Central memory CD4-positive, alpha-beta T cell (primary cell): ENCODE measurements at places on chromosomes 3 and 15.
A peak's percentile ranks its signal among the peaks of the same experiment; 100 is the strongest.

- DNase-seq, result peak; percentile 64
Observed at GRCh38 chr15:78944669-78945407, at the start of gene CTSH. TSS of gene CTSH (minus strand) at chr15:78945046. CDS start at chr15:78944981, 65 bp downstream.

DNA sequence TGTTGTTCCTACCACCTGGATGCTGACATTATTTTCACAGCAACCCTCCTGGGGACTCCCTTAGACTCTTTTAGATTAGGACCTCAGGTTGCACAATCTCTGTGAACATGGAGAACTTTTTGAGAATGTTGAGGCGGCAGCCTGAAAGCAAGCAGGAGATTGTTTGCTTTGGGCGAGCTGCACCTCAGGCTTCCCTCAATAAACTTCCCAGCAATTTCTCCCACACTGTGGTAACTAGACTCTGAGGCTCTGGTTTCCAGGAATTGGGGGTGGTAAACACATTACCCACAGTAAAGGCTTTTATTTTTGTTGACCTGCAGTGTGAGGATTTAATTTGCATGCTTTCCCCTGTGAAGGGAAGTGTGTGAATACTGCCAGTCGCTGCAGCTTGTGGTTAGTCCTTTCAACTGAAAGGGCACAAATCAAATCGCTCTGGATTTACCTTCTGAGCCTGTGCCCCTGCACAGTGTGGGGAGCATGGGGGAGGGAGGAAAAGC, 35.2 kb upstream of the SIAH2 start:
- DNase-seq, result no peak

DNA sequence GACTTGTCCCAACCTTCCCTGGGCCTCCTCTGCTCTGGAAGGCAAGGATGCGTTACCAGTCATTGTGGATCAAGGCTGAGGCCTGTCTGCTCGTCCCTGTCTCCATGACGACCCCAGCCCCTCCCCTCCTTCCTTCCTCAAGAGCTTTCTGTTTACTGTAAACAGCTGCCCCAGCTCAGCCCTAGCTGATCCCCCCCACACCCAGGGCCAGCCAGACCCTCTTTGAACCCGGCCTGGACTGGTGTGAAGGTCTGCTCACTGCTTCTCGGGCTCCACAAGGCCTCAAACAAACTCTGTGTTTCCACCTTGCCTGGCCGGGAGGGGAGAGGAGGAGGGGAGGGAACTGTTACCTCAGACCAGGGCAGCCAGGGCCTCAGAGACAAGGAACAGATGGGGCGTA, 16.9 kb downstream of the VPS18 start:
- no peak for DNase-seq

GRCh38 chr3:118817748-118818165, 216.9 kb downstream of the IGSF11 start:
- DNase-seq, result peak; percentile 5

DNA sequence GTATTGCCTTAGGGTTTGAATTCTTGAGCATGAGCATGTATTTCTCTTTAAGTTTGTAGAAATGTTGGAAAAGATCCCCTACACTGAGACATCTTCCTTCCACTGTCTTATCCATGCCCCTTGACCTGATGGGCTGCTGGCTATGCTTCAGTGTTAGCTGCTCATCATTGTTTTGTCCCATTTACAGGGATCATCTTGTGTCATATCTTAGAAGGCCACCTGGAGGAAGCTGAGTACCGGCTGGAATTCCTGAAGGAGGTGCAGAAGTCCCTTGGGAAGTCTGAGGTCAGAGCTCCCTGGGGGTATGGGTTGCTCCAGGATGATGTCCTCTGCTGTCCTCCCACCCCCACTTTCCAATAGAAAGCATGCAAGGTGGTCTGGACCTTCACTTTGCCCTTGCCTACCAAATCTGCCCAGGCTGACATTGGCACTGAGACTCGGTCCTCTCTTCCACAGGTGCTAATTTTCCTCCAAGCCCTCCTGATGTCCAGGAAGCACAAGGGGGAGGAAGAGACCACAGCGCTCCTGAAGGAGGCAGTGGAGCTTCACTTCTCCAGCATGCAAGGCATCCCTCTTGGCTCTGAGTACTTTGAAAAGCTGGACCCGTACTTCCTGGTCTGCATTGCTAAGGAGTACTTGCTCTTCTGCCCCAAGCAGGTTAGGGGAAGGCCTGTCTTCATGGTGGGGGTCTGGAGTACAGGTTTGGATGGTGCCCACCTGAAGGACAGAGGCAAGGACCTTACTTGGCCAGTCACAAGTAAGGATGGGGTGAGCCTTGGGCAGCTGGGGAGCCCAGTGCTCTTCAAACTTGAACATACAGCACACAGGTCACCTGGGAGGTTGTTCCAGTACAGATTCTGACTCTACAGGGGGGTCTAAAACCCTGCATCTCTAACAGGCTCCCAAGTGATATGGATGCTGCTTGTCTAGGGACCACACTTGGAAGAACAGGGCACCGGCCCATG, 17.7 kb downstream of the TTC21A start:
- no peak for DNase-seq

DNA sequence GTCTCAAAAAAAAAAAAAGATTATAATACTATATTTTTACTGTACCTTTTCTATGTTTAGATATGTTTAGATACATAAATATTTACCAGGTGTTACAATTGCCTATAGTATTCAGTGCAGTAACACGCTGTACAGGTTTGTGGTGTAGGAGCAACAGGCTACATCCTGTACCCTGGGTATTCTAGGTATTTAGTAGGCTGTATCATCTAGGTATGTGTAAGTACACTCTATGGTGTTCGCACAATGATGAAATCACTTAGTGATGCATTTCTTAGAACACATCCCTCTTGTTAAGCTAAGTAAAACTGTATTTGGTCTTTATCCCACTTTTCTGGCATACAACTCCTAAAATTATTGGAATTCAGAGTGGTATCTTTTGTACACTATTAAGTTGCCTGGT, 77.8 kb downstream of the CDC25A start:
- no peak for DNase-seq

DNA sequence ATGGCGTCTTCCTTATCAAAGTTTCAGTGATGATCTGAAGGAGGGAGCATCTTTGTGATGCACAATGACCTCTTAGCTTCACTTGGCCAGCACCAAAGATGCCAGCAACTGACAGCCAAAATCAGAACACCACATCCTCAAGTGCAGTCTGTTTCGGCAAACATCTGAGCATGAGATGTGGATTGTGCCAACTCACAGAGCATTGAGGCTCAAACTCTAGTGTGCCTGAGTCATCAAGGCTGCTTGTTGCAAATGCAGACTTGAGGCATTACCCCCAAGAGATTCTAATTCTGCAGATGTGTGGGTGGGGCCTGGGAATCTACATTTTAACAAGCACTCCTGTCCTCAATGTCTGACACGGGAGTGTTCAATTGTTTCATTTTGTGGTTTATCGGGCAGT, 35.8 kb downstream of the ABHD5 start:
- DNase-seq, result no peak

GRCh38 chr15:60523056-60523455, 44.1 kb upstream of the ICE2 start:
- no peak for DNase-seq

DNA sequence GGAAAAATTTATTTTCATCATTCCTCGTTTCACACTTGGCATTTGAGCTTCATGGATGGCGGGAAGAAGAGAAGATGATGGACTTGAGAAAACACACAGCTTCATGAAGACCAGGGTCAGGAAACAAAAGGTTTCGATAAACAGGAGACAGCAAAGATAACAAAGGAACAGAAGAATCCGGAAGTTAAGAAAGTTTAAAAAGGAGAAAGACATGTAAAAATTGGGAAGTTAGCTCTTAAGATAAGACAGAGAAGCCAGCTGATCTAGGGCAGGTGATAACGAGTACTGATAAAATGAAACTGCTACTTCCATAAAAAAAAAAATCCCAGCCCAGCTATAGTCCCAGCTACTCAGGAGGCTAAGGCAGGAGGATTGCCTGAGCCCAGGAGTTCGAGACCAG, 23.9 kb downstream of the IL5RA start:
- no peak for DNase-seq

DNA sequence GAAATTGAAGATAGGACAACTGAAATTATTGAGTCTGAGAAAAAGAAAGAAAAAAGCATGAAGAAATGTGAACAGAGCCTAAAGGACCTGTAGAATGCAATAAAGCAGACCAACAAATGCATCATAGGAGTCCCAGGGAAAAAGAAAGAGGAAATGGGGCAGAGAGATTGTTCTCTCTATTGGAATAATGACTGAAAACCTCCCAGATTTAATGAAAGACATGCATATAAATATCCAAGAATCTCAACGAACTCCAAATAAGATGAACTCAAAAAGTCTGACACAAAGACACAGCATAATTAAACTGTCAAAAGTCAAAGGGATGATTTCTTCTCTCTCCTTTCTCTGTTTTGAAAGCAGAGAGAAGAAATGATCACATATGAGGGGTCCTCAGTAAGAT, 124.7 kb downstream of the MEX3B start:
- no peak for DNase-seq

GRCh38 chr3:66153481-66154443, 67.0 kb upstream of the SLC25A26 start:
- no peak for DNase-seq

GRCh38 chr15:45268135-45268534, 16.1 kb downstream of the SLC28A2 start:
- no peak for DNase-seq

- no peak for DNase-seq
Observed at GRCh38 chr15:63987796-63988378, 58.4 kb downstream of the DAPK2 start.

DNA sequence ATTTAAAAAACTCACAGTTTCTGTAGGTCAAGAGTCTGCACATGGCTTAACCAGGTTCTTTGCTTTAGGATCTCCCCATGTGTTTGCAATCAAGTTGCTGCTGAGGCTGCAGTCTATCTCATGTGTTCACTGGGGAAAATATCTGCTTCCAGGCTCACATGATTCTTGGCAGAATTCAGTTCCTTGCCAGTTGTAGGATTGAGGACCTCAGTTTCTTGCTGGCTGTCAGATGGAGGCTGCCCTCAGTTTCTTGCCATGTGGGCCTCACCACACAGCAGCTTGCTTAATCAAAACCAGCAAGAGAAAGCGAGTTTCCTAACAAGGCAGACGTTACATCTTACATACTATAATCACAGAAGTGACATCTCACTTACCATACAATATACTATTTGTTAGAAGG, 10.0 kb upstream of the TBC1D5 start:
- no peak for DNase-seq

DNA sequence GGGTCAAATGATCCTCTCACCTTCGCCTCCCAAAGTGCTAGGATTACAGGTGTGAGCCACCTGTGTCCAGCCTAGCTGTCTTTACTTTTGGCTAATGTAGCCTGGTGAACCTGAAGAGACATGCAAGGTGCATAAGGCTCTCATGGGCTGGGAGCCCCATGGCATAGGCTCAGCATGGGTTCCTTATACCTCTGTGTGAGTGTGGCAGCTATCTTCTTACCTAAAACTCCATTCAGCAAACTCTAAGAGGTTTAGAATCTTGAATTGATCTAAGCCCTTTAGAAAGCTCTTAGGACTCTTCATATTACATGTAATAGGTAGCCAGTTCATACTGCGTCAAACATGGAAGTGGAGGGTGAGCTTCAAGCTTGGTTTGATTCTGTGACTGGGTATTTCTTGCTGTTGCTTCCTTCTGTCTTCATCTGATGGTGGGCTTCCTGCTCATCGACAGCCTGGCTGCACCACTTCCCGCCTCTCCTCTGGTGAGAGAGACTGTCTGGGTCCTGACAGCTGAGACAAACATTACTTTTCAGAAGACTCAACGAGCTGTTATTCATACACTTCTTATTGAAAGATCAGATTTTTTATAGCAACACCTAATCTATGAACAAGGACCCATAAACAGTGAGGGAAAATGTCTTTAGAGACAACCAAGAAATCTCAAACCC, 19.2 kb upstream of the TKT start:
- DNase-seq, result no peak

DNA sequence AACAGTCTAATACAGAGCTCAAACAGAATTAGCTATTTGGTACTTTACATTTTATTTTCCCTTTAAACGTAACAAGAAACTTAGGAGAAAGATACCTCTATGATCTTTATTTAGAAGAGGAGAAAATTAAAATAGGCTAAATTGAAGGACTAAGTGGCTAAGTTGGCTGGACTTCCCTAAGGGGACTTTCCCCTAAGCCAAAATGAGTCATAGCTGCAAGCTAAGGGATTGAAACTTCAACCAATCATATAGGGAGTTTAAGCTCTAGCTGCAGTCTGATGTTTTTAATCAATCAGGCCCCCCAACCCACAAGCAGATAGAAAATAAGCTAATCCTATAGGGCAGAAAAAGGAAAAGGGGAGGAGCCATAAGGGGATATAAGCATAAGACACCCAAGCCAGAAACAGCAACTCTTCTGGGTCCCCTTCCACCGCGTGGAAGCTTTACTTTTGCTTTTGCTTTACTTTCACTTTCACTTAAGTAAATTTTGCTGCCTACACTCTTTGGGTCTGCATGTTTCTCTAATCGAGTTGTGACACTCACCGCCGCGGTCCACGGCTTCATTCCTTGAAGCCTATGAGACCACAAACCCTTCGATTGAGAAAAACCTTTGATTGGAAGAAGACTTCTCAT, 1108.5 kb upstream of the EPHA6 start:
- DNase-seq, result peak; percentile 16

DNA sequence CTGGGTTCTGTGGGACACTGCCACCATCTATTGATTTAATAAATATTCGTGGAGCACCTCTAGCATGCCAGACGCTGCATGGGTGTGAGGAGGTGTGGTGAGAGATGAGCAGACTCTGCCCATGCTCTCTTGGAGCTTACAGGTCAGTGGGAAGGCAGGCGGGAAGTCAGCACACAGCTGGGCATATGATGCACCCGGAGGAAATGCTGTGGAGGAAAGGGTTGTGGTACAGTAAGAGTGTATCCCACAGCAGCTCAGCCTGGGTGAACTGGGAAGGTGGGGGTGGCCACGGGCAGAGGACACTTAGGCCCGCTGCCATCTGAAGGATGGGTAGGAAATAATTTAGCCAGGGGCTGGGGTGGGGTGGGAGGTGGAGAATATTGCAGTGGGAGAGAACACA, 392.1 kb downstream of the CACNA2D3 start:
- DNase-seq, result no peak

DNA sequence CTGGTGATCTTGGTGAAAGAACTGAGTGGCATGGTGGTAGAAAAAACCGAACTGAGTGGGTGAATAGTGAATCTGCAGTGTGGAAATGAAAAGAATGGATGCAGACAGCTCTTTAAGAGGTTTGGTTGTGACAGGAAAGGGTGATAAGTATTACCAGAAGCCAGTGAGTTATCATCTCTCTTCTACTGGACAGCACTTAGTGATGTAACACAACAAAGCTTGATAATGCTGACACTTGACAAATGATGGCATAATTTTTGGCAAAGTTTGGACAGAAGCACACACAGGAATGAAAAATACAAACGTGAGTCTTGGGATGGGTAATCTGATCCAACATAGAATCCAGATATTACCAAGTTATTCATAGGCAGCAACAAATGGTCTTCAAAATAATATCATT, 112.2 kb downstream of the ISL2 start:
- no peak for DNase-seq
